ENCODE measurements at places on chromosomes 16 and 17.

DNA sequence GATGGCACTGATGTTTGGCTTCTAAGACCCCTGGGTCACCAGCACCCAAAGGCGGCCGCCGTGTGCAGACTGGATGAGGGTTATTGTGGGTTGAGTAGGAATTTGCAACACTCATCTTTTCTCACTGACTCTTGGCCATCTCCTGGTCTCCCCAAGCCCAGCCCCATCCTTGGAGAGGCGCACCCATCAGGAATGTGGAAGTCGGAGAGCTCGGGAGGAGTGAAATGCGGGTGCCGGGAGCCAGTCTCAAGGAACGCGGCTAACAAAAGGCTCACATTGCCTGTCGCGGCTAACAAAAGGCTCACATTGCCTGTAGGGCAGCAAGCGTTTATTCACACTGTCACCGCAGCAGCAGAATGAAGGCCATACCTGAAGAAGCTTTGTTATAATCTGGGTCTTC is 248.6 kb downstream of the FOXL1 start:
- DNase-seq, result no peak

- peak; percentile 45 for DNase-seq
These were observed at the start of gene SPNS2 for GRCh38 chr17:4498461-4499397. Gene SPNS2 (plus strand): TSS chr17:4498881. CDS start chr17:4499048, 167 bp downstream.

GRCh38 chr17:21079196-21079595 is 36.4 kb upstream of the USP22 start:
- no peak for DNase-seq

DNA sequence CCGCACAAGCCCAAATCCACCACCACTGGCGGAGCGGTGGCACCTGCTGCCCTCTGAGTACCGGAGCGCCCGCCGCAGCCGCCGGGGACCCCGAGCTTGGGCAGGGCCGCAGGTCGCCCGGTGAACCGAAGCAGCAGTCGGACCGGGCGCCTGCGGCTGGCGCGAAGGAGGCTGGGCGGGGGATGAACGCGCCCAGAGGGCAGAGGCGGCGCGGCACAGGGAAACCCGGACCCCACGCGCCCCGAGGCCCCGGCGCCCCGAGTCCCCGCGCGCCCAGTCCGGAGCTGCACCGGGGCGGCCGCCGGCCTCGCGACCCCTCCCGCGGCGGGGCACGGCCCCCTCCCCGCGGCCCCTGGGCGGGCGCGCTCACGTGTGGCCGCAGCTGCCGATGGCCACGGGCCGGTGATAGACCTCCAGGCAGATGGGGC is 393 bp downstream of the RNF166 start:
- no peak for DNase-seq

- no peak for DNase-seq
These were observed 36.5 kb downstream of the GLP2R start for GRCh38 chr17:9862220-9862619.

- DNase-seq, result no peak
These were observed 719.7 kb upstream of the CDH8 start for GRCh38 chr16:62755938-62756337.

DNA sequence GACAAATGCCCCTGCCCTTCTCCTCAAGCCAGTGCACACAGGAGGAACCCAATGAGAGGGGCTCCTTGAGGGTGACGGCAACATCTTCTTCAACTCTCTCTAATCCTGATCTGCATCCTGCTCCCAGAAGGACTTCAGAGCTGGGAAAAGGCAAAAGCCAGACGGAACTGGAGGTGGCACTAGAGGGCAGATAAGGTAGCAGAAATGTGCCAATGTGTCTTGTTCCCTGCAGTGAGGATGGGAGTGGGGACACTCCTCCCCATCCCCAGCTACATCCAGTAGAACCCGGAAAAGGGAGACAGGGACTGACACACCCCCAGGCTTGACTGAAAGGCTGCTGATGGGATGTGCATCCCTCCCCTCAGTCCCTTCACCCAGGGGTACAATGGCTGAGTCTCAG is 28.5 kb downstream of the SRCIN1 start:
- DNase-seq, result no peak

DNA sequence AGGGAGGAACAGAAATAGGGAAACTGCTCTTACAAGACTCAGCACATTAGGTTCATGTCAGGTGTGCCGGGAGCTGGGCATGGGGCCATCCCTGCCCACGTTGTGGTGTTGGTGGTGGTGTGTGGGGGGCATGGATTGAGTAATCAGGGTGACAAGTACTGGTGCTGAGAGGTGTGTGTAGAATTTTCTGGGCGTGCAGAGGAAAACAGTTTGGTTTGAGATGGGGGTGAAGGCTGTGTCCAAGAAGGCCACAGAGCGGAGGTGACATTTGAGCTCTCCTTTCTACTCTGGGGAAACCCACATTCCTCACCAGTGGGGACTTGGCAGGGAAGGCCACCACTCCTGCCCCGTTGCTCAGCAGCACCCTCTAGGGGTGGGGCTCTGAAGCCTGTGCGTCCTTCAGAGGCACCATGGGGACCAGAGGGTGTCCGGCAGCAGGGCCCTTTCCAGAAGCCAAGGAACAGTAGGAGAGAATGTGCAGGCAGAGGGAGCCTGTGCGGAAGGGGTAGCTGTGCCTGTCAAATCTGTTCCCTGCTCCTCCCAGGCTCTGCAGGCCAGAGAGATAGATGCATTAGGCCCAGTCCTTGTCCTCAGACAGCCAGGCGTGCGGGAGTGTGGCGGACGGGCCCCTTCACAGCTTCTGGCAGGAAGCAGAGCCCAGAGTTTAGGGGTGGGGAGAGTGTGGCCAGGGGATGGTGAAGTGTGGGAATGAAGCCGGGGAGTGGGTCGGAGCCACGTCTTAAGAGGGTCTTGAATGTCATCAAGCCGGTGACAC is 48.7 kb upstream of the GSE1 start:
- DNase-seq, result no peak

- DNase-seq, result no peak
These were observed 33.9 kb downstream of the ANKFY1 start for GRCh38 chr17:4229627-4230541.
